ENCODE measurements at places on chromosomes 16 and 17.

- DNase-seq, result no peak
Measured at GRCh38 chr17:33266116-33266515, 27.0 kb downstream of the ASIC2 start.

DNA sequence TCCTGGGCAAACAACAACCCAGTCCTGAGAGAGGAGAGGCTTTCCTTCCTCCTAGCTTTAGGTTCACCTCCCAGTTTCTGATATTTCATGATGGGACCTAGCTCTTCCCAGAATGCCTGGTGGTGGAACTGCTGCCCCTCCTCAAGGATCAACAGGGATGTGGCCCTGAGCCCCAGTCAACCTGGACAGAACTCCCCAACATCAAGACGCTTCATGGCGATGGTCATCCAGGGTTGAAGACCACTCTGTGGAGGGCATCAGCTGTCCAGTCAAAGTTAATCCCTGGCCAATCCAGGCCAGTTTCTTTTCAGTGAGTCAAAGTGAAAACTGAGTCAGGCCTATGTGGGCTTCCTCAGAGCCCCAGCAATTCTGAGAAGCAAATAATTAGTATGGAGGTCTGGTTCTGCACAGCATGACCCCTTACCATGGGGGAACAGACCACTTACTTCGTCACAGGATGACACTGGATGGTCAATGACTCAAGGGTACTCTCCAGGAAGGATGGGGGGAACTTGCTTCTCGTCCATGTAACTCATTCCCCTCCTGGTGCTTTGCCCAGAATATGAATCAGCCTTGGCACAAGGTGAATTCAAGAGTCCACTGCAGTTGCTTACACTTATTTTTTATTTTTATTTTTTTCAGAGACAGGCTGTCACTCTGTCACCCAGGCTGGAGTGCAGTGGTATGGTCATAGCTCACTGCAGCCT is 14.7 kb upstream of the XYLT2 start:
- no peak for DNase-seq

GRCh38 chr17:43151880-43152456 is 19.0 kb upstream of the NBR1 start:
- no peak for DNase-seq

- no peak for DNase-seq
Measured at GRCh38 chr16:12059216-12059769, 82.8 kb downstream of the SNX29 start.

DNA sequence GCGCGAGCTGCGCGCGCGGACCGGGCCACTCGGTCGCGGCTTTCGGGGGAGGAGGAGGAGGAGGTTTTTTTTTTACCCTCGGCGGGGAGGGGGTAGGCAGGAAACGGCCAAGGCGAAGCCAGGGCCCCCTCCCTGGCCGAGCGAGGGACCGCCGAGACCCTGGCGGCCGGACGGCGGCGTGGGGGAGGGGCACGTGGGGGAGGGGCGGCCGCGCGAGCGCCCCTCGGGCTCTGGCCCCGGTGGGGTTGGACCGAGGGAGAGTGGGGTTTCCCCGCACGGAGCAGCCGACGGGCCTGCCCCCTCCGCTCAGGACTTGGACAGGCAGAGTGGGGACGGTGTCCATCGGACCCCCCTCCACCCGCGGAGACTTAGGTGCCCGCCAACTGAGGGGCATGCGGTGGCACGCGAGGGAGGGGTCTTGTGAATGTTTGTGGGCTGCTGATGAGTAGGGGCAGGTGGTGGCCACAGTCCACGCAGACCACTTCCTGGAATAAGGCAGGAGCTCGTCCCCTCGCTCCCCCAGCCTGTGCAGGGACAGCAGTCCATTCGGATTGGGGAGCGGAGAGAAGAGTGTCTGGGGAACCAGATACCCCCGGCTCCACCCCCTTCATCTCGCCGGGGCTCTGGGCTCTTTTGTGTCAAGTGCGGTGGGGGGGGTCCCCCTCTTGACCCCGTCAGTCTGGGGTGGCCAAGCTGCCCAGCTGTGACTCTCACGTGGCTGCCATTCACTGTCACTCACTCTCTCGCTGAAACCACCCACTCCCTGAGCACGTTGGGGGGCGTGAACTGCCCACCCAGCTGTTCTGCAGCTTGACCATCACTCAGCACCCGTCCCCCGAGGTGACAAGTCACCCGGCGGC is 3.0 kb upstream of the CHD3 start:
- no peak for DNase-seq

- DNase-seq, result no peak
Measured at GRCh38 chr16:30641378-30641982, 9.3 kb upstream of the PRR14 start.

DNA sequence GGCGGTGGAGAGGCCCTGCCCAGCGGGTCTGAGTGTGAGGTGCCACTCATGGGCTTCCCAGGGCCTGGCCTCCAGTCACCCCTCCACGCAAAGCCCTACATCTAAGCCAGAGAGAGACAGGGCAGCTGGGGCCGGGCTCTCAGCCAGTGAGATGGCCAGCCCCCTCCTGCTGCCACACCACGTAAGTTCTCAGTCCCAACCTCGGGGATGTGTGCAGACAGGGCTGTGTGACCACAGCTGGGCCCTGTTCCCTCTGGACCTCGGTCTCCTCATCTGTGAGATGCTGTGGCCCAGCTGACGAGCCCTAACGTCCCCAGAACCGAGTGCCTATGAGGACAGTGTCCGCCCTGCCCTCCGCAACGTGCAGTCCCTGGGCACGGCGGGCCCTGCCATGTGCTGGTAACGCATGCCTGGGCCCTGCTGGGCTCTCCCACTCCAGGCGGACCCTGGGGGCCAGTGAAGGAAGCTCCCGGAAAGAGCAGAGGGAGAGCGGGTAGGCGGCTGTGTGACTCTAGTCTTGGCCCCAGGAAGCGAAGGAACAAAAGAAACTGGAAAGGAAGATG is 11.2 kb downstream of the VASN start:
- no peak for DNase-seq

- no peak for DNase-seq
Measured at GRCh38 chr17:1164935-1165556, 14.7 kb downstream of the ABR start.

DNA sequence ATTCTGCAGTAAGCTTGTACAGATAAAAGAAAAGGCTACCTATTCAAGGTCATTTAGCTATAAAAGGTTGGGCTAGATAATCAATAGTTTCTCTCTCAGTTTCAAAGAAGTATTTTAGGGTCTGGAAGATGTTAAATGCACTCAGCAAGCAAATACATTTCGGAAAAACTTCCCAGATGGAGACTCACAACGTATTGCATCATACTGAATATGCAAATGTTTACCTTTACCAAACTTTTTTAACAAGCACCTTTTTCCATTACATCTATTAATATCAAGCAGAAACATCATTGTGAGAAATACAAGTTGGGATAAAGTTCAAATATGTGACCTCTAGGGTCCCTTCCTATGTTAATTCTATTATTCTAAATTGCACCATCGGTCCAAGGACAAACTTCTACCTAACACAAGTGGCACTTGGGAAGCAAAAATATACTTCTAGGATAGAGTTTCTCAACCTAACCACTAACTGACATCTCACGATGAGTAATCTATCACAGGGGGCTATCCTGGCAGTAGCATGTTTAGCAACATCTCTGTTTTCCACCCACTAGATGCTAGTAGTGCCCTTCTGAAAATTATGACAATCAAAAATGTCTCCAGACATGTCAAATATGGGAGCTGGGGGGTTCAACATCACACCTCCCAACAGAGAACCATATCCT is 14.5 kb downstream of the KANSL1 start:
- DNase-seq, result peak; percentile 68

GRCh38 chr17:29627951-29628350 is 5.2 kb upstream of the CORO6 start:
- no peak for DNase-seq

DNA sequence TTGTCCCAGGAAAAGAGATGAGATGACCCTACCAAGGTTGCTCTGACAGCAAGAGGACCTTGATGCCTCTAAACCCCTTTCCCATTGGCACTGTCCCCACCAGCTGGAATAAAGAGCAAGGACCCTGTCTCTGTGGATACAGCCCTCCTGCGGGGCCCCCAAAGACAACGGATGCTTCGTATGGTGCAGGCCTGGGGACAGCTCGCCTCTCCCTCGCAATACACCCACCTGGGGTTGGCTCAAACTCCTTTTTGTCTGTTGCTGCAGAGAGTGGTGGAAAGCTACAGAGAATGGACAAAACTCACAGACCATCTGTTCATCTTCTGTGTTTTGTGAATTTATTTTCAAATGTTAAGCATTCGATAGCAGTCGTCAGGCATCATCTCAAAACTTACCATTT is 27.6 kb upstream of the CACNG3 start:
- DNase-seq, result no peak

GRCh38 chr17:62048262-62048661 is 16.8 kb downstream of the MED13 start:
- DNase-seq, result no peak

- DNase-seq, result no peak
Measured at GRCh38 chr16:2486645-2487516, 12.0 kb downstream of the TBC1D24 start.

GRCh38 chr16:57169327-57169726 is 16.5 kb downstream of the PSME3IP1 start:
- no peak for DNase-seq

- DNase-seq, result no peak
Measured at GRCh38 chr17:83024218-83024971, 55.0 kb upstream of the METRNL start.

DNA sequence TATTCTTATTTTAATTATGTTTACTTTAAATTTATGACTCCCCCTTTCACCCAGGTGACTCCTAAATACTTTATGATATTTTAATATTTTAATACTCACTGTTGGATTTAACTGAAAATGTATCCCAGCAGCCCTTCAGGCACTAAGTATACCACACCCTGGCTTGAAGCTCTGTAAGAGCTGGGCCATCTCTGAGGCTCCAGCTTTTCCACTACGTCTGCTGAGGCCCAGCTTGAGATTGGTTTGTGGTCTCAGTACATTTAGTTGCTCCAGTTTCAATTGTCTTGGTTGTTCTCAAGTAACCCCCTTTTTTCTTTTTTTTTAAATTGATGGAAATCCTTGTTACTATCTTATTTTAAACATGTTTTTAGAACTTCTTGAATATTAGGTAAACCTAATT is 27.0 kb upstream of the CAPNS2 start:
- no peak for DNase-seq

- no peak for DNase-seq
Measured at GRCh38 chr16:24995469-24995868, 19.7 kb downstream of the ARHGAP17 start.

DNA sequence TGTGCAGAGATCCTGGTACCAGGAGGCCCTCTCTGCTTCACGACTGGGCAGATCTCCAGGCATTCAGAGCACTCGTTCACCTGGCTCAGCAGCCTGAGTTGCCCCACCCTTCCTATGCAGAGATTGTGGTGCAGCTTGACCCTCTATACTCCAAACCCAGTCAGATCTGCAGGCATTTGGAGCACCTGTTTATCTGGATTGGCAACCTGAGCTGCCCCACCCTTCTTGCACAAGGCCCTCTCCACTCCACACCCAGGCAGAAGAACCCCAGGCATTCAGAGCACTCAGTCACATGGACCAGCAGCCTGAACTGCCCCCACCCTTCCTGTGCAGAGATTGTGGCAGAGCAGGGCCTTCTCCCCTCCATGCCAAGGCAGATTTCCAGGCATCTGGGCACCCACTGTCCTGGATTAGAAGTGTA is 88.4 kb upstream of the CDH5 start:
- DNase-seq, result no peak

DNA sequence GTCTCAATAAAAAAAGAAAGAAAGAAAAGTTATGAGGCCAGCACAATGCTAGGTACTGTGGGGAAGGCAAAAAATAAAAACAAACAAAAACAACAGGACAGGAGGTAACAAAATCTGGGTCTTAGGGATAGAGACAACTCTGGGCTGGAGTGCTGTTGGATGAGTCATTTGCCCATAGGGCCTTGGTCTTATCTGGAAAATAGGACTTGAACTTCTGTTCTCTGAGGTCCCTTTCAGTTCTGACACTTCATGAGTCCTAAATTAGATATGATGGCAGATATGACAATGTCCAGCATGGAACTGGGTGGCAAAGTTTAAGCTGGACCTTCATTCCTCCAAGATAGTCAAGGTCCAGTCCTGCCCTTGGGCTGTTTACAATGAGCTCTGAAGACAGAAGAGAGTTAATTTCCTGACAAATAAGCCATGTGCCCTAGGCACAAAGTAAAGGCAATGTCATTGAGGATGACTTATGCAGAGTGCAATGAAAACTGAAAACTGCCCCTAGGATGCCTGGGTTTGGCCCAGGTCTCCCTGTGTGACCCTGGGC is 8.9 kb upstream of the HDAC5 start:
- no peak for DNase-seq

- DNase-seq, result no peak
Measured at GRCh38 chr17:17774009-17774881, 62.5 kb downstream of the SREBF1 start.

DNA sequence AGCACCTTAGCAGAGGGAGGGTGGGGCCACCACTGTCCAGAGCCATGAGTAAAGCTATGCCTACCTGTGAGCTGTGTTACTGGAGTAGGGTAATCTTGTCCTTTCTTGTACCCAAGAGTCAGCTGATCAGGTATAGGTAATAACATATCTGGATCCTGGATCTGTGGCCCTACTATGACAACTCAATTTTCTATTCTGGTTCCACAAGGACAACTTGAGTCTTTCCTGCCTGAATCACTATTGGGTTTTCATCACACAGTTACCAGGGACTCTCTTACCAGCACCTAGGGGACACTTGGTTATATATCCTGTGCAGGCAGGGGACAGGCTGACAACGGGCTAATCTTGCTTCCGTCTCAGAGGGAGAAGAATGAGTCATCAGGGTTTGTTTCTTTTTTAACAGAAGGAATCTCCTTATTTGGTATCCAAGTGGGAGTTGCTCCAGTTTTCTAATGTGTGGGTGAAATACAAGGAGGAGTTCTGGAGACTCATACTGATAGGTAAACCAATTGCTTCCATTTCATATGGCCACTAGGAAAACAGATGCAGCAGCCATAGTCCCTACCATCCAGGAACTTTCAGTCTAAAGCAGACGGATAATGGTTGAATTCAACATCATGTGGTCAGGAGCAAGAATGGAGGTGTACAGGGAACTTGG is 6.8 kb downstream of the ZNF267 start:
- DNase-seq, result peak; percentile 19

DNA sequence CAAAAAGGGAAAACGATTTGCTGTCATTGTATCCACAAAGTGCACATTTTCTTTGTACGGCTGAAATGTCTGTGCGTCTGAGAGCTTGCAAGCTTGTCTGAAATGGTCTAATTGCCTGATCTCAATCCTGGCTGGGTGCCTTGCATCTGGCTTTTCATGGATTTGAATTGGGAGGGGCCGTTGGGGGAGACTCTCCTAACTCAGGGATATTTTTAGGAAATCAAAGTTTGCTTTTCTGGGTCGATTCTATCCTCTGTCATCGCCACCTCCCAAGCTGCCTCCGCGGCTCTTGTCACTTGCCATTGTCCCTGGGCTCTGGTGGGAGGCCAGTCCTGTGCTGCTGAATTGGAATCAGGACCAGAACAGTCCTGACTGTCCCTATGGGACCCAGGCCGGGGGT is 33.3 kb upstream of the MGAT5B start:
- DNase-seq, result no peak

GRCh38 chr17:51046046-51046445 is 74.6 kb downstream of the SPAG9 start:
- no peak for DNase-seq

- no peak for DNase-seq
Measured at GRCh38 chr16:86037999-86038925, 139.3 kb downstream of the IRF8 start.

GRCh38 chr17:41284043-41284442 is 8.5 kb downstream of the KRTAP9-7 start:
- DNase-seq, result no peak
